ENCODE measurements at places on chromosomes 1 and 21.

- peak; percentile 58 for DNase-seq
Measured at GRCh38 chr1:8477166-8477982, 159.5 kb downstream of the SLC45A1 start.

DNA sequence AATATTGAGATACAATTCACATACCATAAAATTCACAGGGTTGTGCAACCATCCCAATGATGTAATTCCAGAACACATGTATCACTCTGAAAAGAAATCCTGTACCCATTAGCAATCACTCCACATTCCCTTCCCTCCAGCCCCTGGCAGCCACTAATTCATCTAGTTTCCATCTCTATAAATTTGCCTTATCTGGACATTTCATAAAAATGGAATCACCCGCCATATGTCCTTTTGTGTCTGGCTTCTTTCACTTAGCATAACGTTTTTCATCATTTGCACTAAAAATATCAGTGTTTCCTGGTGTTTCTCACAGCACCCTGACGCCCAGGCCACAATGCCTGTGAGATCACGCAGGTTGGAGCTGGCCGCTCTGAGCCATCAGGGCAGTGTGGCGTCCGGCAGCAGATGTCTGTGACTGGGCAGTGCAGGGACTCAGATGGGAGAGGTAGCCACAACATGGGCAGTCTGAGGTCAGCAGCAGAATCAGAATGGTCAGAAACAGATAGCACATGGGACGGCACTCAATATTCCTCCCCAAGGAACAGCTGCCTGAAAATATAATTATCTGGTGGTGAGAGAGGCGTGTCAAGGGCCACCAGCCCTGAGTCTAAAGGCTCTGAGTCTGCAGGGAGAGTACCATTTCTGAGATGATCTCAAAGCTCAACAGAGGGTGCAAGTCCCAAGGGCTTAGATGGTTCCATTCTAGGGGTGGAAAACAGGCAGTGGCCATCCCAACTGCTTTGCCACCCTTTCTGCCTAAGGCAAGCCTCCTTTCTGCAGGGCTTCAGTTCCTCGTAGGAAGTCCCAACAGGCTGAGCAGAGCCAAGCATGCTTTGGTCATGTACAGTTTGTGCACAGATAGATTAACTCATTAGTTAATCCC lies 129.4 kb upstream of the EDN2 start:
- peak; percentile 89 for DNase-seq

DNA sequence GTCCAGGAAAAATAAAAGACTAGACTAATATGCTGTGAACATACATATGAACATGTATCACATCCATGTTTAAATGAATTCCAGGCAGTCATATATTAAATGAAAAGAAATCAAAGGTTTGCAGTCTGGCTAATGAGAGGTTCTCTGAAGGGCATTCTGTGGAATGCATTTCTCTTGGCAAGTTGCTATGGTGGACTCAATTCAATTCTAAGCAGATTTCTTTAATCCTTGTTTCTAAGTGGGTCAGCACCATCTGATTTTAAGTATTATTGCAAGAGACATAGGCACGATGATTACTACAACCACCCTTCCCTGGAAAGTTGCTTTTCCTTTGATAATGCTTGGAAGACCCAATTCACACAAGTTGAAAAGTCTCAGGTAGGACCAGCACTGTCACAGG lies 23.9 kb upstream of the ABCA4 start:
- DNase-seq: no peak

- DNase-seq: no peak
Measured at GRCh38 chr1:214514032-214514818, 37.2 kb downstream of the PTPN14 start.

- no peak for DNase-seq
Measured at GRCh38 chr1:64471218-64472039, 1.5 kb downstream of the CACHD1 start.

DNA sequence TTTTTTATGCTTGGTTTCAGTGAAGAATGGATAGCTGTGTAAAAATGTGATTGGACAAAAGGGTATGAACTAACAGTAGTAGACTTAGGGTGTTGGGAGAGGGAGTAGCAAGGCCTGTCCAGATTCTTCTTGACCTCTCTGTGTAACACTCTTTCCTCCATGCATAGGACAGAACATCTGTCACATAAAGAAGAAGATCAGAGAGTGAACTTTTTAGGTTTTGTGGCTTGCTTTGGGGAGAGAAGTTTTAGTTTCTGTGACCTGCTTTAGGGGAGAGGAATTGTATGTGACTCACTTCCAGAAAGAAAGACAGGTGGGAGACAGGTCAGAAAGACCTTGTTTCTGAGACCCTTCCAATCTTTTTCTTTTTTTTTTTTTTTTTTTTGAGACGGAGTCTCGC lies 27.3 kb upstream of the LRRC52 start:
- DNase-seq: no peak

DNA sequence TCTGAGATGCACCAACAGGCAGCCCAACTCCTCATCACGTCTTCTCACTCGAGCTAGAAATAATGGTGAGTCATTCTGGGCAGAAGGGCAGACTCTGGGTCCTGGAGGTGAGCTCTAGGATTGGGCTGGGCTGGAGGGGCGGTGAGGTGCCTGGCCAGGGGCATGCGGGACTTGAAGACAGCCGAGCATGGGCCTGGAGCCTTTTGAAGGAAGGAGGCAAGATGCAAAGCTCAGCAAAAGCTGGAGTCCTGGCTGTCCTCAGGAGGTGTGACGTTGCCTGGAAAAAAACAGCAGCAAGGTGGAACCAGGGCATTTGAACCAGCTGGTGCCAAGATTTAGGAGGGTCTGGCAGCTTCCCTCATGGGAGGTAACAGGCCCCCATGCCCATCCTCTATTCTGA lies 712 bp downstream of the KCNA2 start:
- no peak for DNase-seq

DNA sequence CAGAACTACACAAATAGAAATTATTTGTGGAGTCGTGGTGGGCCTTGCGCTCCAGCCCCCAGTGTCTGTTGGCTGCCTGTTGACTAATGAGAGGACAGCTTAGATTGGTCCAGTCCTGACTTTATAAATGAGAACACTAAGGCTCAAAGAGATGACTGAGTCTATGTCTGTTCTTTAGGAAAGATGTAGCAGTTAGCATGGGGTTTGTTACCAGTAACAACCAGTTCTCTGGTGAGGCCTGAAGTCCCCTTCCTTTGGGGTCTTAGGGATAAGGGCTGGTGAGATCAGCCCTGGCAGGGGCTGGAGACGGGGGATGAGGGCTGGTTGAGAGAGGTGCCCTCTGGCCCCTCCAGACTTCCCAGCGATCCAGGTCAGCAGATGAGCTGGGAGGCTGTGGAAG lies 9.1 kb downstream of the TOR3A start:
- DNase-seq: no peak

DNA sequence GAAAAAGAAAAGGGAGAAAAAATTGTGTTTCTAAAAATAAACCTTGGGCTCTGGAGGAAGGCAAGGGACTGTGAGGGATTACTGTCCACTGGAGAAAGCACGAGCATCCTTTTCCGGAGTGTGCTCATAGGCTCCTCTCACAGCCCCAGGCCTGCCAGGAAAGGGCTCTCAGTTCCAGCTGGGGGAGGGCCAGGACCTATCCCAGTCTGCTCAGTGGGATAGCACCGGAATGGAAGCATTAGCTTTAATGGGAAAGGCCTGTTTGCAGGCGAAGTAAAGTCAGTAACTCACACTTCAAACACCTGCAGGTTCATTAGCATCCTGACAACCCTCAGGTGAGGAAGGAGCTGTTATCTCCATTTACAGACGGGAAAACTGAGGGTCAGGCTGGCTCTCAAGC lies 113.9 kb upstream of the USP24 start:
- DNase-seq: no peak

DNA sequence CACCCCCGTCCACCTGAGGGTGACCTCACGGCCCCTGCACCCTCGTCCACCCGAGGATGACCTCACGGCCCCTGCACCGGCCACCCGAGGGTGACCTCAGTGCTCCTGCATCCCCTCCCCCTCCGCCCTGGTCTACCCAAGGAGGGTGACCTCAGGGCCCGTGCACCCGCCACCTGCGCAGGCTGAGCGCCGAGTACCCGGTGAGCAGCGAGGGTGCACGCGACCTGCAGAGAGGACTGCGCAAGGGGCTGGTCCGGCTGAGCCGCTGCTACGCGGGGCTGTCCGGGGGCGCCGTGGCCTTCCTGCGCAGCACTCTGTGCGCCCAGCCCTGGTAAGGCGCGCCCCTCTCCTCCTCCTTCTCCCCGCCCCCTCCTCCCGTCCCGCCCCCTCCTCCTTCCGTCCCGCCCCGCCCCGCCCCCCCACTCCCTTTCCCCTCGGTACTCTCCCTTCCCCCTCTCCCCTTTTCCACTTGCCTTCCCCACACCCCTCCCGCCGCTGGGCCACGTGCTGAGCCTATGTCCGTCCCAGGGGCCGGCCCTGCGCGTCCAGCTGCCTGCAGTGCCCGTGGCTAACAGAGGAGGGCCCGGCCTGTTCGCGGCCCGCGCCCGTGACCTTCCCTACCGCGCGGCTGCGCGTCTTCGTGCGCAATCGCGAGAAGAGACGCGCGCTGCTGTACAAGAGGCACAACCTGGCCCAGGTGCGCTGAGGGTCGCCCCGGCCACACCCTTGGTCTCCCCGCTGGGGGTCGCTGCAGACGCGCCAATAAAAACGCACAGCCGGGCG lies 28.4 kb downstream of the TRIM11 start:
- peak; percentile 31 for DNase-seq

DNA sequence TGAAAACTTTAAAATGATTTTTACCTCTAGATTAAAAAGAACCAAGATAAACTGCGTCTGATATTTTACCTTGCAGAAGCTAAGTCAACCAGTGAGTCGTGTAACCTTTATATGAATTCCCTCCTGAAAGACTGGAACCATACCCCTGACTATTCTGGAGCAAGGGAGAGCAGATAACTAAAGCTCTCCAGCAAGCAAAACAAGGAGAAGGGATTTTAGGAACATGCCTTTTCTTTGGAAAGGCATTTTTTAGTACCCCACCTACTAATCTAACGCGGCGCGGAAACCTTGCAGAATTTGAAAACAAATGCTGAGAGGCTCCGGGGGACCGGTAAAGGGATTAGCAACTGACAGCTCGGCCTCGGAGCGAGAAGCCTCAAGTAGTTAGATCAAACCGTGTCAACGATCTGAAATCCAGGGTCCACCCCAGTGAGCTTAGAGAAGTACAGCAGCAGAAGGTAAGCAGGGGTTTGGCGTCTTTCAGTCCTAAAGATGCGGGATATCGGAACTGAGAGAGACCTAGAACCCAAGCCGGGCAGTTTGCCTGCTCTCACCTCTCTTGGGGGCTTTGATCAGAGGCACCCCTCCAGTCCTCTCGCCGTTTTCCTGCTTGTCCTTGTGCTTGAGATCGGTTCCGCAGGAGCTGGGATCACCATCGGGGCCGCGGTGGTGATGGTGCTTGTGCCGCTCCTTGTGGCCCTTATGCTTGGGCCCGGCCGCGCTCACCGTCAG lies 954 bp downstream of the RSBN1 start:
- no peak for DNase-seq

- no peak for DNase-seq
Measured at GRCh38 chr1:7531562-7532340, 239.3 kb upstream of the VAMP3 start.

DNA sequence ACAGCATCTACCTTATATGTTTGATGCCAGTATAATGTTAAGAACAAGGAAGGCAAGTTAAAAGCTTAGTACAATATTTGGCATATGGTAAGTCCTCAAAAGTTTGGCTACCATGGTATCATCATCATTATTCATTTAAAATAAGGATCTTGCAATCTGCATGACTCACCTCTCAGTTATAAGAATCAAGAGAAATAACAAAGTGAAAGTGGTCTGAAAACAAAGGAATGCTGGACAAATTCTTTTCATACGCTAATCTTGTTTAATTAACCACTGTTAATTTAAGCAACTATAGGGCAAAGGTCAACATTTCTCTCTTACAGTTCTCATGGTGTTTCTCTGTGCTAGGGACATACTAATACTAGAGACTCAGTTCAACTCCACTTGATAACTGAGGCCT lies 13.0 kb upstream of the CLDN19 start:
- no peak for DNase-seq

GRCh38 chr1:229087906-229088305 lies 183.0 kb upstream of the RAB4A start:
- no peak for DNase-seq

GRCh38 chr21:28268685-28269084 lies 724.0 kb downstream of the LTN1 start:
- no peak for DNase-seq

GRCh38 chr1:215878843-215879242 lies 311.7 kb downstream of the KCTD3 start:
- no peak for DNase-seq

DNA sequence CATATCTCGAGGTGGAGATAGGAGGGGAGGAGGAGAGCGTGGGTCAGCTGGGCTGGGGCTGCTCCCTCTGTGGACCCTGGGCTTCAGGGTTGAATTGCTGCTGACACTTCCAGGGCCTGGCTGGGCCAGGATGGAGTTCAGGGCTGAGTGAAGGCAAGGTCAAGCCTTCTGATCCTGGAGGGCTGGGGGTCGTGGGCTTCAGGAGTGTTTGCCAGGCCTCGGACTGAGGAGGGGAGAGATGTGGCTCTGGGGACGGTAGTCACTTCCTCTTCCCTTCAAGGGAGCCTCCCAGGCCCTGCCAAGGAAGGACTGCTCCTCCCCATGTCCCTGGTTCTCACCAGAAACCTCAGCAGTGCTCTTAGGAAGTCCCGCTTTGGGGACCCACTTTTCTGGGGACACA lies 12.1 kb upstream of the FAM131C start:
- no peak for DNase-seq

- no peak for DNase-seq
Measured at GRCh38 chr21:34351786-34352241, 12.0 kb upstream of the KCNE2 start.

GRCh38 chr1:47725511-47725991 lies 271.6 kb downstream of the TRABD2B start:
- DNase-seq: no peak

GRCh38 chr1:234535218-234535617 lies 56.2 kb upstream of the TARBP1 start:
- no peak for DNase-seq

GRCh38 chr1:115714572-115715141 lies 53.9 kb downstream of the CASQ2 start:
- no peak for DNase-seq

GRCh38 chr1:115651391-115651790 lies 9.6 kb downstream of the VANGL1 start:
- no peak for DNase-seq

- no peak for DNase-seq
Measured at GRCh38 chr1:149884433-149885338, 14.7 kb upstream of the BOLA1 start.

- DNase-seq: no peak
Measured at GRCh38 chr1:206860165-206860564, 5.3 kb upstream of the IL20 start.

GRCh38 chr1:209746451-209747165 lies 9.2 kb upstream of the TRAF3IP3 start:
- no peak for DNase-seq
